ENCODE measurements at places on chromosomes 4 and X.

DNA sequence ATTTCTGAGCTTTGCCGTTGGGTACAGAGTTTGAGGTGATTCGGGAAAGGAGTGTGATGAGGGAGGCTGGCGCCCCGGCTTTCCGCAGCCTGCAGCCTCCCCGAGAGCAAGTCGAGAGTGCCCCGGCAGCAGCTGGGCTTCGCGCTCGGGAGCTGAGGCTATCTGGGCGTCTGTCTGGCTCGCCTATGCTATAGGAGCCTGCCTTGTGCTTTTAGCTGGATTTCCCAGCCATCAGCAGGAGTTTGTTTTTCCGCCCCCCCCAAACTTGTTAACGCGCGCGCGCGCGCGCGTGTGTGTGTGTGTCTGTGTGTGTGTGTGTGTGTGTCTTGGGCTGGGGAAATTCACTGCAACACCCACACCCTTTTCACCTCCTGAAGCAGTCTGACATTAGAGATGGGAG is 765 bp upstream of the DGKK start:
- no peak for DNase-seq

- no peak for DNase-seq
Measured at GRCh38 chr4:8548731-8549351, 31.4 kb upstream of the GPR78 start.

GRCh38 chrX:76183289-76184049 is 10.6 kb downstream of the PBDC1 start:
- DNase-seq = no peak

- DNase-seq = no peak
Measured at GRCh38 chr4:100075486-100076270, 114.6 kb downstream of the DDIT4L start.

DNA sequence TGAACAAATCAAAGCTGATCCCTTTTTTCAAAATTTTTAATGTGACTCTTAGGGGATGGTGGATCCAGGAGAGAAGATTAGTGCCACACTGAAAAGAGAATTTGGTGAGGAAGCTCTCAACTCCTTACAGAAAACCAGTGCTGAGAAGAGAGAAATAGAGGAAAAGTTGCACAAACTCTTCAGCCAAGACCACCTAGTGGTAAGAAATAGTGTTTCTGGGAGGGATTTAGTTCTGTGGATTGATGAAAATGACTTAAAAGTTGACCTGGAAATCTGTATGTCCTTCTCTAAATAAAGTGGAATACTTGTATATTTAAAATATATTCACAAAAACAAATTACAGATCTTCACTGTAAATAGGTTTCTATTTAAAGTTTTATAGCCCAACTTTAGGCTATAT is 29.2 kb downstream of the NUDT9 start:
- no peak for DNase-seq

DNA sequence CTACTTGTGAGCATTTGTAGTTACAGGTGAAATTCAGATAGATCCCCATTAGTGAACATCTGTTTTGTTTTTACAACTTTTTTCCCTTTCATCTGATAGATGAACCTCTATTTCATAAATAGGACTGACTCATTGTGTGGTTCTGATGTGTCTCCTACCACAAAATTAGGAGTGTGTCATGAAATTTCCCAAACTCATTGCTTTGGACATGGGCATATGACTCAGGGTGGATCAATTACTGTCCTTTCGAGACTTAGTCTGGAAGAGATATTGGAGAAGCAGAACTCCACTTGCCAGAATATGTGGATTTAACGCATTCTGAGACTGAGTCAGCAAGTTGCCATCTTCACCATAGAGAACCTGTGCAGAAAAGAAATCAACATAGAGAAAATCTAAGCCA is 53.5 kb upstream of the PCDH10 start:
- no peak for DNase-seq

DNA sequence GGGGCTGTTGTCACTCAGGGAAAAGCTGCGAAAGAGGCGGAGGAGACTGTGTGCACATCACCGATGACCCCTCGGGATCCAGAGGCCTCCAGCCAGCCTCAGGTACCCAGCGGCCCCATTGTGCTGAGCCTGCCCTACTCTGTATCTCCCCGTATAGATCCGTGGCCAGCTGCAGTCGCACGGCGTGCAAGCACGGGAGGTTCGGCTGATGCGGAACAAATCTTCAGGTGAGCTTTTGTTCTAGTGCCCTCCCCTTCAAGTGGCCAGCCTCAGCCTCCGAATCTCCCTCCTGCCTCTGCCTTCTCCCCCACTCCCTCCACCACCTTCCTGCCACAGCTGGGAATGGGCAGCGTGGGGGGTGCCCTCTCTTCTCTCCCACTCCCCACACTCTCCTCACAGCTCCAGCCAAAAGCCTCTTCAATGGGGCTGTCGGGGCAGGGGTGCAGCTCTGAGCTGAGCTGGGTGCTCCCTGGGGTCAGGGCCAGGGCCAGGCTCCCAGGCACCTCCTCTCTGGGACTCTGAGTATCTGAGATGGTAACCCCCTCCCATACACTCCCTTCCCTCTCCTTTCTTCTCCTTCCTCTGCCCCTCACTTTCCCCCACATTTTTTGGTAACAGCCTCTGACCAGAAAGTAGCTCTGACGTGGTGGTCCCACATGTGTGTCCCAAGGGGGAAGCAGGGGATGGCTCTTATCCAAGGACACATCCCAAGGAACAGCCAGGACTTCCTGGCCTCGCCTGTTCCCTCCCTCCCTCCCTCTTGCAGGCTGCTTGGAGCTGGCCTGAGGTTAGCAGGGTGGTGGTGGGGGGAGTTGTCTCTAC is 20.4 kb upstream of the UBA1 start:
- DNase-seq = no peak

DNA sequence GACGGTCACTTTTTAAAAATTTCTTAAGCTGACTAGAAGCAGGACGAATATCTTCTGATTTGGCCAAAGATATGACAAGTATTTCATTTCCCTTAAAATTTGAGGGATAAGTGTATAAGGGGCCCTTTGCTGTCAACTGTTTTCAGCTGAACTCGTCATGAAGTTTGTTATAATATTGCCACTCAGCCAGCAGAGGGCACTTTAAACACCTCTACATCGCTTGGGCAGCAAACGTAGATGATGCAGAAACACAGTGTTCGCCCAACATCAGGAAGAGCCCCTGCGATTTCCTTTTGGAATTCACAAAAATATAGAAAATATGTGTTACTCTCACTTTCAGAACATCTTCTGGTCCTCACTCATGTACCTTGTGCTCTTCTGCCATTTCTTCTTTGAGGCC is 435.7 kb upstream of the FMR1 start:
- DNase-seq = no peak

- DNase-seq = no peak
Measured at GRCh38 chrX:72652082-72652481, 62.0 kb downstream of the PHKA1 start.

DNA sequence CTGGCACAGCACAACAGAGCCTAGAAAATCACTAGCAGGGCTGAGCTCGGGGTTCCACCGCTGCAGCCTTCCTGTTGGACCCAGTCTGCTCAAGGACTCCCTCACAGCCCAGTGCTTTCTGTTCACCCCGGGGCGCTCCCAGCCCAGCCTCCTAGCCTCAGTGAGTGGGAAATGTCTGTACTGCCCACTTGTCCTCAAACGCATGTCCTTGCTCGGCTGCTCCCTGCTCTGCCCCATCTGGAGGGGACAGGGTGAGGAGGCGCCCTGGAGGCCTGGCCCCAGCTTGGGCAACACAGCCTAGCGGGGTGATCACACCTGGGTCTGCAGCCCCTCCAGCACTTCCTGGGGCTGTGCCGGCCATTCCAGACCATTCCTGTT is 11.9 kb upstream of the CCNQ start:
- no peak for DNase-seq

GRCh38 chr4:82898322-82899243 is 2.0 kb upstream of the THAP9 start:
- DNase-seq = no peak

- DNase-seq = no peak
Measured at GRCh38 chrX:39758791-39759525, 338.8 kb downstream of the BCOR start.

GRCh38 chrX:46257451-46257879 is 287.8 kb downstream of the ZNF674 start:
- no peak for DNase-seq

DNA sequence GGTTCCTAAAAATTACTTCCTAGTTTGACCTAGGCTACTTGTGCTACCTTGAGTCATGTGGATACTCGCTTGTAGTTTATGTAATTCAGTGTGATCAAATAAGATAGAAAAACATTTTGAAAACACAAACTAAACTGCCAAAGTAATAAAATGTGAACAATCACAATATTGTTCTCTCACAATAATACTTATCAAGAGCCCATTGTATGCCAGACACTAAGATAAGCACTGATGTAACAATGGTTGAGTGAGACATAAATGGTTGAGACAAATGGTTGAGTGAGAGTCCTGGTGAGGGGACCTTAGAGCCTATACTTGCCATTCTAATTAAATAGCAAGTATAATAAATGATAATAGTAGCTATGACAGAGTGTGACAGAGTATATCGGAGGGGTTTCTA is 41.7 kb downstream of the RFC1 start:
- DNase-seq = no peak

DNA sequence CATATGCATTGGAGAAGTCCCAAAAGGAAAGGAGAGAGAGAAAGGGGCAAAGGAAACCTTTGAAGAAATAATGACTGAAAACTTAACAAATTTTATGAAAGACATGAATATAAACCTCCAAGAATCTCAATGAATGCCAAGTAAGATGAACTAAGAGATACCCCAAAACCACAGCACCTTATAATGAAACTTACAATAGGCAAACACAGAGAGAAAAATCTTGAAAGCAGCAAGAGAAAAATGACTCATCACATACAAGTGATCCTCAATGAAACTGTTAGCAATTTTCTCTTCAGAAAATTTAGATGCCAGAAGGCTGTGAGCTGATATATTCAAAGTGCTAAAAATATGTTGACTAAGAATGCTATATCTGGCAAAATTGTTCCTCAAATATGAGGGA is 10.1 kb downstream of the SMIM10L2A start:
- DNase-seq = no peak

- no peak for DNase-seq
Measured at GRCh38 chr4:2011583-2011982, 2.8 kb upstream of the NELFA start.

GRCh38 chr4:145333786-145334185 is 147.9 kb upstream of the SMAD1 start:
- DNase-seq = no peak

DNA sequence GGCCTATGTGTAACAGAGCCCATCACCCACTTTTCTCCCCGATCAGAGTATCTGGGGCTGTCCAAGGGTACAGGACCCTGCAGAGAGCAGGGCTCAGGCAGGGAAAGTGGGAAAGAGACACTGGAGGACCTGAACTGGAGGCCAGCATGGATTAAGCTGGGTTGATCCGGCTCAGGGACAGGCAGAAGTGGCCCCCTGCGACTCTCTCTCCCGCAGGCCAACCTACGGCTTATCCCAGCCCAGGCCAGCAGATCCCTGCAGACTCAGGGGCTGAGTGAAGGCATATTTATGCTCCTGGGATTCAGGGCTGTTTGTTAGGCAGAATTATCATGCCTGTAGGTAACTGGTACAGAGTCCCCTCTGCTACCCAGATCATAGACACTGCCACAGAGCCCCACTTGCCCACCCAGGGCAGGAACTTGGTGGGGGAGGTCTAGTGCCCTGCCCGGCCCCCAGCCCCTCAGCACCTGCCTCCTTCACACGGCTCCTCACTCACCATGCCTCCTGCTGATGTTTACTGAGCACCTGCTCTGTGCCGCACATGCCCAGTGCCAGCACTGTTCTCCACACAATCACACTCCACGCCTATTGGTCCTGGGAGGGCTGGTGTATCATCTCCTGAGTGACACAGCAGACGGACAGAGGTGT is 87.3 kb downstream of the ADRA2C start:
- DNase-seq = no peak

GRCh38 chrX:20527041-20527440 is 260.3 kb upstream of the RPS6KA3 start:
- no peak for DNase-seq

- no peak for DNase-seq
Measured at GRCh38 chr4:15809466-15809865, 31.3 kb downstream of the CD38 start.

DNA sequence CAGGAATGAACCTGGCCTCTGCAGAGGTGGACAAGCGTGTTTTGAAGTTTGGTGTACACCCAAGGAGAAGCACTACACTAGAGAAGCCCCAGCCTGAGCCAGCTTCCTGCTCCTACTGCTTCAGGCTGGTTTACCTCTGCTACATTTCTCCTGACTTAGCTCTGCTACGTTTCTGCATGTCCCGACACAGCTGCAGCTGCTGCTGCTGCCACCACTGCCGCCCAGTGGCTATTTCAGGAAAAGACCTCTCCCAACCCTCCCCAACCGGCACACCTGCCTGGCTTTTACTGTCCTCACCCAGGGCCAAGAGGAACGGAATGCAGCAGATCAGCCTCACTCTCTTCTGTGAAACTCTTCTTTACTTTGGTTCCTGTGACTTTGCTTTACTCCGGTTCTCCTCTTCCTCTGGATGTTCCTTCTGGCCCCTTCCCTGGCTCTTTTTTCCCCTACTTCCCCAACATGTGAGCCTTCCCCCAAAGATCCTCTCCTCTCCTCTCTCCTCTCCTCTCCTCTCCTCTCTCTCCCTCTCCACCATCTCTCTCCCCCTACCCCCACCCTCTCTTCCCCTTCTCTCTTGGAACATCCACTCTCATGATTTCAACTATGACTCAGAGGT is 3.1 kb upstream of the P2RY4 start:
- DNase-seq = peak; percentile 19

DNA sequence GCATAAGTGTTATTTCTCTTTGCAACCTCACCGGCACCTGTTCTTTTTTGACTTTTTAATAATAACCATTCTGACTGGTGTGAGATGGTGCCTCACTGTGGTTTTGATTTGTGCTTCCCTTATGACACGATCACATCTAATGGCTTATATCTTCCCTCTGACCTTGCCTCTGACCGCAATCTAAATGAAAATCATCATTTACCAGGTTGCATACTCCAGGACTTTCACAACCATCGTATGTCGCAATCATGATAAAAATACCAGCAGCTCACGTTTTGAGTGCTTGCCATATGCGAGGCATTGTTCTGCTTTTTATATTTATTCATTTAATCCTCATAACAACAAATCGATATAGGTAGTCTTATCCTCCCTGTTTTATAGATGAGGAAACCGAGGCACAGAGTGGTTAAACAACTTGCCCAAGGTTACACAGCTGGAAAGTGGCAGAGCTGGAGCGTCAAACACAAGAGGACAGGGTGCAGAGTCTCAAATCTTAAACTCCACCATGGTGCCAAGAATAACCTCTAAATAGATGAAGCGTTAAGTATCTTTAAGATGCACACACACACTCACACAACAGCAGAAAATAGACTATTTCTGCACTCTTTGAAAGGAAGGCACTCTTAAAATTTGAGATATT is 102.2 kb downstream of the SEL1L3 start:
- DNase-seq = no peak

- DNase-seq = no peak
Measured at GRCh38 chr4:110917835-110918234, 295.0 kb upstream of the PITX2 start.

GRCh38 chrX:94686071-94686470 is 1012.1 kb downstream of the FAM133A start:
- DNase-seq = no peak

DNA sequence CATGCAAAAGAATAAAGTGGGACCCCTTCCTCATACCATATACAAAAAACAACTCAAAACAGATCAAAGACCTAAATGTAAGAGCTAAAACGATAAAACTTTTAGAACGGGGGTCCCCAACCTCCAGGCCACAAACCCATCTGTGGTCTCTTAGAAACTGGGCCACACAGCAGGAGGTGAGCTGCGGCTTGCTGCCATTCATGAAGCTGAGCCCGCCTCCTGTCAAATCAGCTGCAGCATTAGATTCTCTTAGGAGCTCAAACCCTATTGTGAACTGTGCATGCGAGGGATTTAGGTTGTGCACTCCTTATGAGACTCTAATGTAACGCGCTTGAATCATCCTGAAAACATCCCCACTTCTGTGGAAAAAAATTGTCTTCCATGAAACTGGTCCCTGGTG is 7.0 kb upstream of the GATA1 start:
- DNase-seq = no peak
